ENCODE measurements at places on chromosomes 12 and 14.

GRCh38 chr12:126362493-126362892 is 1297.3 kb downstream of the AACS start:
- DNase-seq = no peak

- DNase-seq = no peak
These were observed 144.8 kb downstream of the KITLG start for GRCh38 chr12:88435334-88436076.

DNA sequence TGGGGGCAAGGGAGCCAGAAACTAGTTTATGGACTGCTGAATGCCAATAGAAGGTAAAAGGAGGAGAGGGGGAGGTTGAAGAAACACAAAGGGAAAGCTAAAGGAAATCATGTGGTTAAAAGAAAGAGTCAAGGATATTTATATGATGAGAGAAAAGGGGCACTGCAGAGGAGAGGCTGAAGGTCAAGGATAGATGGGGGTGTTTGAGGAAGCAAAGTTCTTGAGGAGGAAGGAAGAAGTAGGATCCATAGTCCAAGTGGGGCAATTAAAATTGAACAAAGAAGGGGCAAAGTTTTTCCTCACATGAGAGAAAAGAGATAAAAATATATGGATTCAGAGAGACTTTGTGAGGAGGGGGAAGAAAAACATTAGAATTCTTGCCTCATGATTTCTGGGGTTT is 10.1 kb upstream of the DBX2 start:
- no peak for DNase-seq

GRCh38 chr12:115185506-115185905 is 501.5 kb upstream of the TBX3 start:
- DNase-seq = no peak

DNA sequence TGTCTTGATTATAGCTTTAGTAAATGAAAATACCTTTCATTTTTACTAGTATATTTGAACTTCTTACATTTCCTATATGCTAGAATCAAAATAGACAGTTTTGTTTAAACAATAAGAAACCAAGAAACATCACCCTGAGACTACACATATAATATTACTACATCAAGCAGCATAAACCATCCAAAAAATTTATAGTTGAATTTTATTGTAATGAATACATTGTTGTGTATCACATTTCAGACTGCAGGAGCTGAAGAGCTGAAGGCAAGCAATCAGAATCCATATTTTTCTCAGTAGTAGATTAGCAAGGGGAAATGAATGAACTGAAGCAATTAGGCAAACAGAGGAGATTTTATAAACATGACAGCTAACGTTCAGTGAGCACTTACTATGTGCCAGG is 379.2 kb downstream of the BTG1 start:
- no peak for DNase-seq

DNA sequence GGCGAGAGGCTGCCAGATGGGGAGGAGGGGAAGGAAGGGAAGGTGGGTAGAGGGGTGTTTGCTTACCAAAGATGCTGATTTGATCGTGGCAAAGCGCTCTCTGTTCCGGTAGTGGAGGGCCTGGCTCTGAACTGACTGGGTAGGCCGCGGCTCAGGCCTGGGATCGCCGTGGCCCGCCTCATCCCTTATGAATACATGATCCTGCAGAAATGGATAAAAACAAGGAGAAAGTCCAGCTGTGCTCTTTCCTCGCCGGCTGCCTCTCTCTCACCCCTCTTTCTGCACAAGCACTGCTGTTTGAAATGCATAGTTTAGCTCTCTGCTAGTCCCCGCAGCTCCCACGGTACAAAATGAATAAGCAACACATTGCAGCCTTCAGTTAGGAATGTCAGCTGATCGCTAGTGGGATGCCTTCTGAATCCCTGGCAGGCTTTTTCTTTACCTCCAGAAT is 53.8 kb downstream of the PEBP1 start:
- DNase-seq = no peak

- no peak for DNase-seq
These were observed 391.4 kb downstream of the C12orf75 start for GRCh38 chr12:105721891-105722290.

DNA sequence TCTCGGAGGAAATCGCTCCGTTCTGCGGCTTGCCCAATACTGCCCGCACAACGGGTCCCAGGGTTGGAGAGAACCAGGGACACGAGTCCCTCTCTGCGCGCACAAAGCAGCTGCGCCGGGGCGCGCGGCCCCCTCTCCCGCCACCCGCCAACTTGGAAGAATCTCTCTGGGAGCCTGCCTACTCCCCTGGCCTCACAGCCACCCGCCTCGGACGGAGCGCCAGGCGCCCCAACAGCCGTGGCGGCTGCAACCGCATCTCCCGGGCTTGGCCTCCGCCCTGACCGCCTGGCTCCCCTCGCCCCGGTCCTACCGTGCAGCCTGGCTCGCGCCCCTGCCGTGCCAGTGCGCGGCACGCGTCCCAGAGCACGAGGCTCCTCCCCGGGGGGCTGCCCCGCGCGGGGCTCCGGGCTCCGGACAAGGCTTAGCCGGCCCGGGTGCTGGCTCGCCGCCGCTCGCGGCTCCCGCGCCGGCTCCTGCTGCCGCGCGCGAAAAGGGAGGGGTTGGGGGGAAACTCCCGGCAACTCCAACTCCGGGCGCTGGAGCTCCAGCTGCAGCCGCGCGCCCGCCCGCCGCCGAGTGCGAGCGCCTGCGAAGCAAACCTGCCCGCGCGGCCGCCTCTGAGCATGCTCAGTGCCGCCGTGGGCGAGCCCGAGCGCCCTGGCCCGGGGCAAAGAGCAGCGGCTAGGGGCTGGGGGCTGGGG is at the start of gene STXBP6:
STXBP6 (minus strand) TSS at position 580 of the 701 bp plus-strand sequence. CDS start 75,329 bp downstream, outside the sequence.
- no peak for DNase-seq

DNA sequence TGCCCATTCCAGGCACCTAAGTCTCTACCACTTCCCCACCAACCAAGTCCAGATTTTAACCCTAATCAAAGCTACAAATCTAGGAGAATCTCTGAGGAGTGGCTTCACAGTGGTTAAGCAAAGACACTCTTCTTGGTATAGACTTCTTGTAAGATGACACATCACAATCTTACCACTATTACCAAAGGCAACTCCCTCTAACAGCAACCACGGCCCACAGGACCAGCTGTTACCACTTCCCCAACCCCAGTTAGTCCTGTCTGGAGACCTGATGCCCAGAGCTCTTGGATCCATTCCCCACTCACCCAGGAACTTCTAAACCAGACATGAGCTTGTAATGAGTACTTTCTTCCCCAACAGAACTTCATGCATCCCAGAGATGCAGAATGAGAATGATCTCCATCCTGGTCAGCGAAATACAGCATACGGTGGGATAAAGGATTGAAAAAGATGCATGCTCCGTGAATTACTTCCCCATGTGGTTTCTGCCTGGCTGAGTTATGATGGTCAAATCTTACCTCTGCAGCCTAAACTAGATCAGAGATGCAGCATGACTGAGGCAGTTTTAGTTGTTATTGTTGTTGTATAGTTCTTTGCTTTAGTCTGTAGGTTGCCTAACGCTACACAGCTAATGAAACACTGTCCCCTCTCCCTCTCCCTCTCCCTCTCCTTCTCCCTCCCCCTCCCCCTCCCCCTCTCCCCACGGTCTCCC is 87.7 kb upstream of the FOXN3 start:
- DNase-seq = peak; percentile 11

DNA sequence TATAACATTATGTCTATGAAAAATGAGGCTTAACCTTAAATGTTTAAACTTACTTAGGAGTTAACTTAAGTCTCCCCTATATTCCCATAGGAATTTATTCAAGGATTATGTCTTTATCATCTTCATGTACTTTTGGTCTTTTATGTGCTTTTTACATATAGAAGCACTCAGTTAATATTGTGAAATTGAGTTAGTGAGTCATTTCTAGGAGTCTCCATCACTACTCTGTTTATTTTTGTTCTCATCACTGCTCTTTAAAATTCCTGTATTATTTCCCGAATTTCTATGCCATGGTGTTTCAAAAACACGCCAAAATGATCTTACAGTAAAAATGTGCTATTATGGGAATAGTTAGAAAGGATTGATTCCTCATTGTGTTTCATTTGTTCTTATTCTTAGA is 31.6 kb downstream of the TBC1D15 start:
- DNase-seq = no peak

DNA sequence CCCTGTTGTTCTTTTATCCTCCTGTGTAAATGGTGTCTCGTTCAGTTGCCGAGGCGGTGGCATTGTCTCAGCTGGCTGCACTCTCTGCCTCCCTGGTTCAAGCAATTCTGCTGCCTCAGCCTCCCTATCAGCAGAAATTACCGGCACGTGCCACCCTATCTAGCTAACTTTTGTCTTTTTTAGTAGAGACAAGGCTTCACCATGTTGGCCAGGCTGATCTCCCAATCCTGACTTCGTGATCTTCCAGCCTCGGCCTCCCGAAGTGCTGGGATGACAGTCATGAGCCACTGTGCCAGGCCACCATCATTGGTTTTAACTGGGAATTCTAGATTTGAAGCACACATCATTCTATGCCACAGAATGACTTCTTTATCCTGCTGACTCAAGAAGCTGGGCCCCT is 175.3 kb upstream of the ALG10B start:
- DNase-seq = no peak
